ENCODE measurements at places on chromosomes 2 and 18.

- DNase-seq, result no peak
These were observed 884 bp downstream of the PROM2 start for GRCh38 chr2:95275151-95275515.

DNA sequence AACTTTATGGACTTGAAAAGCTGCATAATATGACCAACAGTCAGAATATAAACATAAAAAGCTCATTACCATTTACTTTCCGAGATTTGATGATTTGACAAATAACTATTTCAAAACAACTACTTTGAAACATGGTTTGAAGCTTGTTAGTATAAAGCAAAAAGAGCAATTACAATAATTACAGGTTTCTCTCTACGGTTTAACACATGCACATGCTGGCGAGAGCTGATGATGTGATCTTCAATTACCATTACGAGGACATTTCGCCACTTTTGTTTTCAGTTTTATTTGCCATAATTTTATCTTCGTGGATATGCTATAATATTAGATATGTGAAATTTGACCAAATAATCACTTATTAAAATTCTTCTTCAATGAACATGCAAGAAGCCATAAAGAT lies 270.1 kb downstream of the TCF4 start:
- no peak for DNase-seq

- DNase-seq, result no peak
These were observed 11.3 kb downstream of the SCTR start for GRCh38 chr2:119512946-119513345.

DNA sequence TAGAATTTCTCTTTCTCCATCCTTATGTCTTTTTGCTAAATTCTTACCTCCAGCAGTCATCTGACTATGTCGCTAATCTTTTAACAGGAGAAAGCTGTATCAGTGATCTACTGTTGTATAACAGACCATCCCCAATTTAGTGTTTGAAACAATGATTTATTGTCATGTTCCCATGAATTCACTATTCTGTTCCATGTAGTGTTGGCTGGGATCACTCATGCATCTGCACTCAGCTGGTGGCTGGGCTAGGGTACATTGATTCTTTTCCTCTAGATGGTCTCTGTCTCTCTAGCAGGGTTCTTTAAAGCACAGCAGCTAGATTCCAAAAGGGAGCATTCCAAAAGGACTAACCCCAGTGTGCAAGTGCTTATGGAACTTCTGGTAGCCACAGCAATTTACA lies 184.2 kb upstream of the FANCL start:
- DNase-seq, result no peak

DNA sequence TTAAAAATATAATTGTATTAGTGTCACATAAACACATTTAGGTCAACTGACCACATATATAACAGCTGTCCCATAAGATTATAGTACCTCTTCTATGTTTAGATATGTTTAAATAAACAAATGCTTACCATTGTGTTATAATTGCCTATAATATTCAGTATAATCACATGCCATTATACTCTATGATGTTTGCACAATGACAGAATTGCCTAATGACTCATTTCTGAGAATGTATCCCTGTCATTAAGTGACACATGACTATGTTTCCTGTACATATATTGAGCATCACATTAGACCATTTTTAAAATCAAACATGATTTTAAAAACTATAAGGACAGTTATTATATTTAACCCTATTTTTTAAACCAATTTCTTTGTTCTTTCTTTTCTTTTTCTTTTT lies 89.8 kb downstream of the HS6ST1 start:
- no peak for DNase-seq

- DNase-seq, result no peak
These were observed 8.1 kb downstream of the VIT start for GRCh38 chr2:36704475-36705150.

- no peak for DNase-seq
These were observed 33.6 kb downstream of the MROH2A start for GRCh38 chr2:233811732-233812131.

All from DMS79 treated with DMSO at 0.1 percent for 48 hours (cell line).